MV-4-11 (cell line): ENCODE measurements at places on chromosomes 2 and 18.
A peak's percentile ranks its signal among the peaks of the same experiment; 100 is the strongest.

- DNase-seq, result no peak
These were observed 4.1 kb downstream of the SPATS2L start for GRCh38 chr2:200310545-200310971.

DNA sequence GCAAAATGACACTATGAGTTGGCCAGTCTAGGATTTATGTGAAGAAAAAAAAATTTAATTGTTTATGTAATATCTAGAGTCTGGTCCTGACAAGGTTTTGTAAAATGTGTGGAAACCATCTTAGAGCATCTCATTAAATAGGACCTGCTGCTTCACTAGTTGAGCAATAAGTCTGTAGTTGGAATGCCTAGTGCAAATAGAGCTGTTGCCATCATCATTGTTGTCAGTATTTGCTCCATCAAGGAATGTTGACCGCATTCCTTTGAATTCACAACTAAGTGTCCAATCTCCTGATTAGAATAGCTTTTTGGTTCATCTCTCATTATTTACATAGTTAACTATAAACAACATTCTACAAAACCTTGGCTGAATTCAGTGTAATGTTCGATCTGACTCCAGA lies 32.2 kb upstream of the RPE start:
- DNase-seq, result no peak

DNA sequence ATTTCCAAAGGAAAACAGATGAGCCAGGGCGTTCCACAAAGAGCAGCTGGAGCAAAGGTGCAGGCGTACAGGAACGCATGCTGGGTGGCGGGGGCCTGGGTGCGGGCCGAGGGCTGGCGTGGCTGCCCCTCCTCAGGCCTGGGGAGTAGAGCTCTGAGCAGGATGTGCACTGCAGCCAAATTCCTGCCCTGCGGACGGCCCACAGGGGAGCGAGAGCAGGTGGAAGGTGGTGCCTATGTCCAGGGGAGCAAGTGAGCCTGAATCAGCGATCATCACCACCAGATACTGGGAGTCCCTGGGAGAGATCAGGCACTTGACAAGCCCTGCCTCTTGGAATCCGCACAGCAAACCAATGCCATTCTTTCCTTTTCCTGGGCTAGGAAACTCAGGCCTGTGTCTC lies 106.3 kb downstream of the GBX2 start:
- DNase-seq, result no peak

DNA sequence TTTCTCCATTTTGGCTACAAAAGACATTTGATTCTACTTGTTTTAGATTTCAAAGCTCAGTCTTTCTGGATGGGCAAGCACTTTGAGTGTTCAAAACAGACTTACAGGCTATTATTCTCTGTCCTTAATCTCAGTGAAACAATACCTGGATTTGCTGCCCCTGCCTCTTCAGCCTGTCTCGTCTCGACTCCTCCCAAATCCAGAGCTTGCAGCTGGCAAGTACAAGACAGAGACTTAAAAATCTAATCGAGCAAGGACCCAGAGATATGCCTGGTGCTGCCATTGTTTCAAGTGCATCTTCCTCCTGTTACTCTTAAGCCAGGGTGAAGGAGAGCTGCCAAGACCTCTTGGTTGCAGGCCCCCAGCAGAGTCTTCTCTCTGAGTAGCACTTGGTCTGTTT lies 59.2 kb downstream of the LRRC30 start:
- no peak for DNase-seq

GRCh38 chr18:23172591-23173380 lies 37.5 kb downstream of the CABLES1 start:
- no peak for DNase-seq

DNA sequence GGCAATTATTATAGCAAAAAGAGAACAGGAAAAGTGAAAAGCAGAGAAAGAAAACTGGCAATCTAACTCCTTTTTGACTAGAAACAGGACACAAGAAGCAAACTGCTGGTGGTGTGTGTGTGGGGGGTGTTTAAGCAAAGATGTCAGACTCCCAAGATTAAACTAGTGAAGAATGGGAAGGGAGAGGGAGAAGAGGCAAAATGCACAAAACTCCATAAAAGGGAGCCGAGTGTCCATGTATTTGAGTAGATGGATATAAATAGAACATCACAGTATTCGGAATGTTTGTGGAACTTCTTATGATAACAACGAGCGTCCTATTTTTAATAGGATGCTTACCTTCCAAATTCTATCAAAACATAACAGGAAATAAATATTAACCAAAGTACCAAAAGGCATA lies 179.8 kb upstream of the TRIB2 start:
- no peak for DNase-seq

- no peak for DNase-seq
These were observed 95.0 kb upstream of the ST3GAL5 start for GRCh38 chr2:85983766-85984165.

DNA sequence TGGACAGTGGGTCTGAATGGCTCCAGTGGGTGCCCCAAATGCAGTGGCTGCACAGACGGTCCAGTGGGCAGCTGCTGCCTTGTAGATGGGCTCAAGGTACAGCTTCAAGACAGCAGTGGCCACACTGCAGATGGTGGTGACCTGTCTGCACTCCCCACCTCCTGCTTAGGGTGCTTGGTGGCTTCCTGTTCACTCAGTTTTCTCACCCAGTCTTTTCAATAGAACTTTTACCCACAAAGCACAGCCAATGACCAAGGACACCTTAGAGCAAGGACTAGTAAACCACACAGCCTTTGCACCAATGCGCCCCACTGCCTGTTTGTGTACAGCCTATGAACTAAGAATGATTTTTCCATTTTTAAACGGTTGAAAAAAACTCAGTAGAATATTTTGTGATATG lies 34.9 kb downstream of the MEX3C start:
- DNase-seq, result no peak

DNA sequence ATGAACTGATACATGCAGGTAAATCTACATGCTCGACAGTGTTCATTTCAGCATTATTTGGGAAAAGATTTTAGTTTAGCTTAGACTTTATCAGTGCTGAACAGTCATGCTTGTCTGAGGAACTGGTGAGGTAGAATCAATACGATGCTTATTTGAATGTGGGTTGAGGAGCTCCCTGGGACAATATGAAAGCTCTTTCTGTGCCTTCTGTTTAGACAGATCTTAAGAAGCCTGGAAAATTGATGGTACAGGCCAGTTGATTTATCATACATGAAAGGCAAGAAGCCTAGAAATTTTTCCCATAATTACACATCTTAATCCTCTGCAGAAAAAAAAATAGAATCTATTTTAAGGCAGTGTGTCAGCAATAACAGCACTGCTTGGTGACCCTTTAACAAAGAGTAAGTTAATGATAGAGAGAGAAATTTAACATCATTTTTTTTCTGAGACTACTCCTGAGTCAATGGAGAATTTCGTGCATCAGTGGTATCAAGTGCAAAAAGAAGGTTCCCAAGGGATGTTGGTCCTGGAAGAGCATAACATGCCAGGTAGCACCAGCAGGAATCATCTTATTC lies 252.2 kb upstream of the CDH20 start:
- DNase-seq, result no peak

DNA sequence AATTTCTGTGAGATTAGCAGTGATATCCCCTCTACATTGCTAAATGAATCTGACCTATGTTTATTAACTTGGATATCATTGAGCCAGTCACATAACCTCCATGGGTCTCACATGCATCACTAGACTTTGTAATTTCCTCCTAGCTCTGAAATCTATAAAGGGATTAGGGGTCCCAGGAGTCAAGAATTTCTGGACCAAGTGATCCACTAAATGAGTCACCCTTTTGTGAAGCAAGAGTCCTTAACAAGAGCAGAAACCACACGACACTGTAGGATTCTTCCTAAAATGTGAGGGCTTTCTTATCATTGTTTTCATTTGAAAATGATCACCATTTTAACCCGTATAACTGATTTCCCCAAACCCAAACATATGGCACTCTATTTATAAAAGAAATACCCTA lies 90.3 kb downstream of the DHRS9 start:
- peak; percentile 46 for DNase-seq

DNA sequence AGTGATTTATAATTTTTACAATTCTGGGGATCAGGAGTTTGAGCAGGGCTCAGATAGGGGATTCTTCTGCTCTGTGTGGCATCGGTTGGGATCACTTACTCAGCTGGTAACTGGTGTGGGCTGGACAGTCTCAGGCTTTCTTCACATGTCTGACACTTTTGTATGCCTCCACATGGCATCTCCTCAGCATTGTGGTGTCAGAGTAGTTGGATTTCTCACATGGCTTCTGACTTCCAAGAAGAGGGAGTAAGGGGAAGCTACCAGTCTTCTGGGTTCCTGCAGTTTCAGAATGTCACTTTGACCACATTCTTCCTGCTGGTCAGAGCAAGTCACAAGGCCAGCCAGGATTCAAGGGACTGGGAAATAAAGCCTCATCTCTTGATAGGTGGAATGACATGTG lies 55.6 kb downstream of the NCOA1 start:
- DNase-seq, result peak; percentile 7

DNA sequence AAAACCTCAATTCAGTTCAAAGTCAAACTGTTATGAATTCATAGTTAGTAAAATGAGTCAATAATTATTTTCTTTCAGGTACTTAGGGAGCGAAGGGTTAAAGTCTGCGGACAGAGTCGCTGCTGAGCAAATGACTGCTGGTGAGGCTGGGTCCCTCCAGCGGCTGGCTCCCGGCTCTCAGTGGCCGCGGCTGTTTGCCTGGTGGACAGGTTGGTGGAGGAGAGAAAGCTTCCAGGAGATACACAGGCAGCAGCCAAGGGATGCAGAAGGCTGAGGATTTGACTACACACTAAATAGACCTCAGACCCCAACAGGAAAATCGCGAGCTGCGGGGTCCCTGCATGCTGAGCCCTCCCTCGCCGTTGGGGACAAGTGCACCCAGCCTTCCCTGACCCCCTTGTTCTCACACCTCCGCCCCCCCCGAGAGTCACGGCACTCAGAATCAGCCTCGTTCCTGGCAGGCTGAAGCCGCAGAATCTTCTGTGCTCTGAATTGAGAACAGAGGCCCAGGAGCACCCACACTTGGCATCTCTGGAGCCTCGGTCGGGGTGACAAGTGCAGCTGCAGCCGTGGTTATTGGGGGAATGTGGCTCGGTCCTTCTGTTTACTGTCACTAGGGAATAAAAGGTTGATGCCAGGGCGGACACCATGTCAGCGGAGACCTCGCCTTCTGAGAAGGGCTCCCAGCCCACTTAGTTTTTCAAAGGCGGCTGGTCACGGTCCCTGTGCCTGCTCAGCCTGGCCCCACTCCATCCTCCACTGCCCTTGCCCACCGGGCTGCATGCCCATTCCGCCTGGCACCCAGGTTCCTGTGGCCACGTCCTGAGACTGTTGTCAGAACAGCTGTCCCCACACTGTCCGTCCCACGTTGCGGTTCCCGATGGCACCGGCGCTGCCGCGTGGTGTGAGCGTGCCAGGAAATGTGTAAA lies 74.0 kb downstream of the SLC66A2 start:
- DNase-seq, result no peak

- DNase-seq, result no peak
These were observed 5.5 kb downstream of the DCTN1 start for GRCh38 chr2:74374509-74375205.

- no peak for DNase-seq
These were observed 71.4 kb downstream of the HDAC4 start for GRCh38 chr2:239329284-239329971.

- DNase-seq, result no peak
These were observed 44.9 kb downstream of the RBBP8 start for GRCh38 chr18:22977847-22978701.

DNA sequence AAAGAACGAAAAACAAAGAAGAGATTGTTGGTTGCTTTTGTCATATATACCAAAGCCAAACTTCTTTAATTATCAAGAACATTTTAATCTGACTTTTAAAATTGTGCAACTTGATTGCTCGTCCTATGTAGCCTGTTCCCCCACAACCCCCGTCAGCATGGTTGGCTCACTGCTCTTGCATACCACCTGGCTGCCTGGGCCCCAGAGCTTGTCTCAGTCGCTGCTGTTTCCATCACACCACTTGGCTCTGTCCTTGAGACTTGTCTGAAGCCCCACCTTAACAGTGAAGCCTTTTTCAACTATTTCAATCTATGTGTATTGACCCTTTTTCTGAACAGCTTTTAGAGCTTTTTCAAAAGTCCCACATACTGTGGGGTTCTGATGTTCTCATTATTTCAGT lies 270.8 kb downstream of the ZNF407 start:
- DNase-seq, result no peak

GRCh38 chr2:239396881-239397681 lies 3.7 kb downstream of the HDAC4 start:
- DNase-seq, result no peak

DNA sequence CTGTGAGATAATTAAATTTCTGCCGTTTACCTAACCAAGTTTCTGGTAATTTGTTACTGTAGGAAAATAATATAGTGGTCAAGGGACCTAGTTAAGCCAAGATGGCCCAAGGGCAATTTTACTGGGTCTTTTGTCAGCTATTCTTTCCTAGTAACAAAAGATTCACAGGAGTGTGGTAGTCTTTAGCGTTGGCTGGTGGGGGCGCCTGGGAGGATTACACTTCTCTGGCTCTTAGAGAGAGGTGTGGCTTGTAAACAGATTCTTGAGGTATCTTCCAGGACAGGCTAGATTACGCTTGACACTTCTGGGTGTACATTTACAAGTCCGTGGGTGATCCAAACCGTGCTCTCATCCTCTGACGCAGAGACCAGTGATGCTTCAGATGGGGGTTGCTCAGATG lies 3.3 kb upstream of the ACOXL start:
- DNase-seq, result no peak

DNA sequence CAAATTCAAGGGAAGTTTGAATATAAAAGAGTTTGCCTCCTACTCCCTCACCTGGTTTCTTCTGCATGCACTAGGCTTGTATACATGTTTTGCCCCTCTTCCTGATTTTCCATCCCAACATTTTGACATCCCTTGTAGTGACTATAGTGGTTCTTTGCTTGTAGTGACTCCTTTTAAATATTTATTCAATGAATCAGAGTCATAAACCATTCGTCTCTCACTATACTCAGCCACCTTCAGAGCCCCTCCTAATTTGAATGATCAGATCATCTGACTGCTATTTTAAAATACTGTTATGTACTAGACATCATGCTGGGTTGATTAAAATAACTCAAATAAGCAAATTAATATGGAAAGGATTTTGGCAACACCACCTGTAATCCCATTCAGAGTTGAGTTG lies 492.1 kb upstream of the PIK3C3 start:
- no peak for DNase-seq

DNA sequence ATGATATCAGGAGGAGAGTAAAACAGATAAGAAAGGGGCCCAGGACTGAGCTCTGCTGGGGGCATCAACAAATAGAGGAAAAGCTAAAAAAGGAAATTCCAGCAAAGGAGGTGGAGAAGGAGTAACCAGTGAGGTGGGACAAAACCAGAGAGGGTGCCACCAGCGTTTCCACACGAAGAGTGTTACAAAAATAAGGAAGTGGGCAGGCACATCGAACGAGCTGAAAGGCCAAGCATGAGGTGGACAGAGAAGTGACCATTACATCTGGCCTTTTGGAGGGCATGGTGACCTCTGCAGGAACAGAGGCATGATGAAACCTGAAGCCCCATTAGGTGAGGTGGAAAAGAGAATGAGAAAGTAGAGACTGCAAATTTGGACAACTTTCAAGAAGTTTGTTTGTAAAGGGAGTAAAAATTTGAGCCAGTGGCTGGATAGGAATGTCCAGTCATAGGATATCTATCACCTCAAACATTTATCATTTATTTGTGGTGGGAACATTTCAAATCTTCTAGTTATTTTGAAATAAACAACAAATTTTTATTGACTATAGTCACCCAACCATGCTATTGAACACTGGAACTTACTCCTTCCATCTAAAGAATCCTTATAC lies 18.4 kb upstream of the VIT start:
- peak; percentile 18 for DNase-seq
